ENCODE measurements at places on chromosomes 6 and 20. TPM values are rescaled to one million over a fixed set of nuclear protein-coding genes. Genes with fewer than 3 reads are reported as not detected.

Gene HLA-DQA1
- 0.39 TPM for total RNA-seq

Gene GRM1
- total RNA-seq = not detected

Gene ANKRD66
- total RNA-seq = not detected

Gene MUC21
- not detected for total RNA-seq

Data from Panc1 (cell line).